ENCODE measurements at places on chromosomes 13 and 19.

DNA sequence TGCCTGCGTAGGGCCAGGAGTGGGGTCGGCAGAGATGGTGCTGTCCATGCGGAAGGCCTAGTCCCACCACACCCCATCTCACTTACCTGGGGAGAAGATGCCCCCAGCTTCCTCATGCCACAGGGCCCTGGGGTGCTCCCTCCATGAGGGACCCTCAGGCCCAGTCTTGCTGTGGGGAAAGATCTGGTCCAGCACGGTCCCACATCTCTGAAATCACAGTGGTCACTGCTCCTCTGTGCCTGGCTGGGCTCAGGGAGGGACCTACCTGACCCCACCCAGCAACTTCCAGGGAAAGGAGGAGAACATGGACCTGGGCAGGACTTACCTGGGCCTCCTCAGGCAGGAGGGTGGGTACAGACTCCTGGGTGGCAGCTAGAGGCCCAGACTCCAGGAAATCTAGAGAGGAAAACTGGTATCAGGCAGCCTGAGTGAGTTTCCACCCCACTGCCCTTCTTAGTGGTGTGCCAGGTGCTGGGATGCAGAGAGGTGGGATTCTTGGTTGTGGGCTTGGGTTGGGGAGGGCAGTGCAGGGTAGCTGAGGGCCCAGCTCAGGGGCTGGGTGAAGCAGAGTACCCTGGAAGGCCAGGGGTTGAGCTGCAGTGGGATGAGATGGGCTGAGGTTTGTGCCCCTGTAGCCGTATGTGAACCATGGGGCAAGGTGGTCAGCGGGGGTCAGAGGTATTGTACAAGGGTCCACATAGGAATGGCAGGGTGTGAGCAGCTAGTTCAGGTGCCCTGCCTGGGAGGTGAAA is 3.8 kb downstream of the MZF1 start:
- no peak for DNase-seq

- DNase-seq, result no peak
Observed at GRCh38 chr13:58083064-58083463, 451.5 kb downstream of the PCDH17 start.

DNA sequence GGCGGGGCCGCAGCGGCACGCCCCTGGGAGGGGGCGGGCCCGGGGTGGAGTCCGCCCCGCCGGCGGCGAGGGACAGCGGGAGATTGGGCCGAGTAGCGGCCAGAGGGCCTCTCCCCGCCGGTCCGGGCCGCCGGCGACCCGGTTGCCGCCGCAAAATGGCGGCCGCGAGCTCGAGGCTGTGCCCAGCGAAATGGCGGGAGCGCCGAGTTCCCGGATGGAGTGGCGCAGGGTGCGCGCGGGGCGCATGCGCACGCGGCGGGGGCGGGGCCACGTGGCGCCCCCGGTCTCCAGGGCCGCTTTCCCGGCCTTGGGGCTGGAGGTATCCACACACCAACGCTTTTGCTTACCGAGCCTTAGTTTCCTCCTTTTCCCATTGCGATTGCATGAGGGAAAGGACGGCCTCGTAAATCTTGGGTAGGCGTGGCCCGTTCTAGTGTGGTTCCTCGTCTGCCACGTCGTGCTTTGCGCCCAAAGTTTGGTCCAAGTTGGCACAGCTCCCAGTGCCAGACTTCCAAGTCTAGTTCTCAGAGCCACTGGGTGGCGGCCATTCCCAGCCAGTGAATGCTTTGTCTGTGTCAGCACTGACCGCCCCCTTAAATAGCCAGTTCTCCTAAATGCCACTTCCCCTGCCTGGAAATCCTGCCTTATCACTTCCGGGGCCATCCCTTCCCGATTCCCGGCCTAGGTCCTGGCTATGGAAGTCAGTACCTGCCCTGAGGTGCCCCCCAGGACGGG is 513 bp downstream of the CIRBP start:
- peak; percentile 78 for DNase-seq

DNA sequence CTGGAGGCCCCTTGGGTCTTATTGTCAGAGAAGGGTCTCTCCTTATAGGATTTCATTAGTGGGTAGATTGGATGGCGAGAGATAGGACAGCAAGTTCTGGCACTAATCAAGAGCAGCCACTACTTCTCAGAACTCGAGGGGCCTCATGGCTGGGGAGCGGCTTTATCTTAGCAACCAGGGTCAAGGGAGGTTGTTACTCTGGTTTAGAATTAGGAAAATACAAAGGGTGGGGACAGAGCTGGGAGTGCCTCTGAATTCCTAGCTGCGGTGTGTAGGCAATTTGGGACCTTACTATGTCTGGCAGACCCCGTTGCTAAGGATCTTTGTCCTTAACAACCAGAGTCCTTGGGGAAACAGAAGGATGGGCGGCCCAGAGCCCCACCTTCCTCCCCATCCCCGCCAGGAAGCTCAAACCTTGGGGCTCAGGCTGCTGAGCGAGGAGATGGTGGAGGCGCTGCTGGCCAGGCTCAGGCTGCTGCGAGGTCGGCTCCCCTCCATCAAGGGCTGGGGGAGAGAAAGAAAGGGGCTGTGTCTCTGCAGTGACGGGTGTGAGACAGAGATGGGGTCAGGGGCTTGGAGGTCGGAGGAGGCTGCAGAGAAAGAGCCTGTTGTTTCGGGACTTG is 1.2 kb downstream of the PLEKHA4 start:
- DNase-seq, result no peak
